ENCODE measurements at places on chromosomes 11 and 22.

GRCh38 chr22:43279867-43280522 is 63.2 kb downstream of the SCUBE1 start:
- no peak for DNase-seq

GRCh38 chr11:9895006-9895405 is 231.1 kb downstream of the SWAP70 start:
- peak; percentile 70 for DNase-seq

GRCh38 chr22:19085233-19085718 is 36.9 kb downstream of the DGCR2 start:
- no peak for DNase-seq

GRCh38 chr11:12981676-12982522 is 27.2 kb upstream of the RASSF10 start:
- DNase-seq = no peak

GRCh38 chr11:87355596-87355995 is 317.9 kb downstream of the TMEM135 start:
- no peak for DNase-seq

DNA sequence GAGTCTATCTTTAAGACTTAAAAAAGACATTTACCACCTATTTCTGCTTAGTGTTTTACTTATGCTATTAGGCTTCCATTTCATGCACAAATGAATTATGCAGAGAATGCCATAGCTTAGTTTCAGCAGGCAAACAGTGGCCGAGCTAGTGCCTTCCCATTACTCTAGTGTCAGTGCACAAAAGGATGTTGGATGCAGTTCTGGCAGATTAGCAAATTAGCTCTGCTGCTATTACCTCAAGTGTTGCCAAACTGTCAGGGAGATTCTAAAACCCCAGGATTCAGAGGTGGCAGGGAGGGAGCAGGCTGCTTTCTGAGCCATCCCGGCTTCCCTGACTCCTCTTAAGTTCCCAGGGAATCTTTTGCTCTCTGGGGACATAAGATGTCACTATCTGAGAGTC is 209.4 kb upstream of the NCAM1 start:
- DNase-seq = no peak

DNA sequence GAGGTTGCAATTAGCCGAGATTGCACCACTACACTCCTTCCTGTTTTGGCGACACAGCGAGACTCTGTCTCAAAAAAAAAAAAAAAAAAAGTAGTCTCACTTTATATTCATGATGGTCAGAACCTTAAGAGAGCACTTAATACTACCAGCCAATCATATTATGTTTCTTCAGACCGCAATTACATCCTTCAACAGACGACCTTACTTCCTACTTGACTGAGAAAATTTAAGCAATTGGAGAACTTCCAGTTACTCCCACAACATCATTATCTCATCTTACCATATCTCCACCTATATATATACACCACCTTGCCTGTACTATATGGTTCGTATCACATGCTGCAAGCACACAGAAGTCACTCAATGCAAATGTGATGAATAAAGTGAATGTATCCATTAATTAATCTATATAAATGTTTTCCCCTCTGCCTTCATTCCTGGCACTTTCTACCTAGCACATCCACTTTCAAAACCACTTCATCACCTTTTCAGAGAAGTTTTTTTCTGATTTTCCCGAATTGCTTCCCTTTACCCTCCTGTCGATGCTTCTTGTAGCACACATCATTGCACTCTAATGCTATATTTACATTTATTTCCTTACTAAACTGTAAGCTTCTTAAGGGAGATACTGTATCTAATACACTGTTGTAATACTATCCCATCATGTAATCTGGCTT is 13.8 kb downstream of the ATP5MG start:
- DNase-seq = no peak

- DNase-seq = no peak
Observed at GRCh38 chr22:45053094-45053493, 43.3 kb upstream of the PHF21B start.

- no peak for DNase-seq
Observed at GRCh38 chr11:116037861-116038260, 533.6 kb upstream of the CADM1 start.

- peak; percentile 82 for DNase-seq
Observed at GRCh38 chr11:2151500-2152257, 9.3 kb downstream of the INS start.

DNA sequence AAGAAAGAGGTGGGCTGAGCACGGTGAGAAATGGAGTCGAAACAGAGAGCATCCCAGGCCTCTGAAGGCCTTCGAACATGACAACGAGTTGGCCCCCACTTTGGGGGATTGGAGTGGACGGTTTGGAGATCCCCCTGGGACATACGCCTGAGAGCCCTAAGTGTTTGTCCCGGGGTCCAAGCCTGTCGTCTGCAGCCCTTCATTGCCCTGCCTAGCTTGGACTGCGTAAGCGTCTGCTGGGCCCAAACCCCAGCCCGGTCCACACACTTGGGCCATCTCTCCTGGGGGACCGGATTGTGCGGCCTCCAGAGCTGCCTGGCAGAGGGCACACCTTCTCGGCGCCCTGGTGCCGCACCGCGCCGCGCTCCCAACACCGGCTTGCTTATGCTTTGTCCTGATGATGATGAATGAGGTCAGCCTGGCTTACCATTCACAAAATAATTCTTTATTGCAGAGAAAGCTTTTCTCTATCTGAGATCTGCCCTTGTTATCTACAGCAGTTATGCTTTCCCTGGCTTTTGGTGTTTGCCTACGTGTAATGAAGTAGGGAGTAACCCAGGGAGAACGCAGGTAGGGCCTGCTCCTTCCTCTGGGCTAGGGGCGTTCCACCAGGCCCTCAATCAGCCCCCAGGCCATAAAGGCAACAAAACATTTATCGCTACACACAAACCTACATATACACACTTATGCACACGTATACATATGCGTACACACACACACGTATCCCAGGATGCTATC is 85.9 kb upstream of the PPARA start:
- DNase-seq = peak; percentile 87

GRCh38 chr11:68965901-68966853 is 14.6 kb downstream of the MRGPRD start:
- peak; percentile 54 for DNase-seq

DNA sequence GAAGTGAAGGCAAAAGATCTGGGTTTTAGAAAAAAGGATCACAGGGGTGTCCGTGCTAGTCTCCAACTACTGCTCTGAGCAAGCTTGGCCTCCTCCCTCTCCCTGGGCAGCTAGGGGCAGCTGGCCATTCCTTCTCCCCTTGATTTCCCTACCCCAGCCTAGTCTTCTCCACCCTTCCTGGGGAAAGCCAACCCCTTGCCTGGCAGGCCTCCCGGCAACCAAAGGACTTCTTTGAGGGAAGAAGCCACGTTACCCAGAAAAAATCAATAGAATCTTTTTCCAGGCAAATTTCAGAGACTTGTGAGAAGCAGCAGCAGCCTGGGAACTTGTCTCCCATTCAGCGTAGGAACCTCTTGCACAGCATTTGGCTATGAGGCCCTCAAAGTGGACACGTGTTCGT is 91.5 kb downstream of the MIAT start:
- DNase-seq = no peak

DNA sequence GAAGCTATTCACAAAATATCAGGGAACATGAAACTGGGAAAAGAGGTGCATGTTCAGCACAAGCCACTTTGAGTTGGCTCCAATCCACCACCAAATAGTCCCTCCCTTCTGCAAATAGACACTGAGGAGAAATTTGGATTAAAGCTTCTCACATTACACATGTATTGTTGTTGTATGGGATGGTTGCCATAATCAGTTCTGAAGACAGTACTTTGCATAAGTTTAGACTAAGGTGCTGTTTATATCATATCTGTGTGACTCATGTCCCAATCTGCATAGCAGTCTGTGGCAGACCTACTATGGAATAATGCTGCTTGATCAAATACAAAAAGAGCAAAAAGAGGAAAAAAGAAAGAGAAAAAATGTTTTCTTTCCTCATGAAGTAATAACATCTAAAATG is 376.7 kb upstream of the DDI1 start:
- DNase-seq = peak; percentile 12

DNA sequence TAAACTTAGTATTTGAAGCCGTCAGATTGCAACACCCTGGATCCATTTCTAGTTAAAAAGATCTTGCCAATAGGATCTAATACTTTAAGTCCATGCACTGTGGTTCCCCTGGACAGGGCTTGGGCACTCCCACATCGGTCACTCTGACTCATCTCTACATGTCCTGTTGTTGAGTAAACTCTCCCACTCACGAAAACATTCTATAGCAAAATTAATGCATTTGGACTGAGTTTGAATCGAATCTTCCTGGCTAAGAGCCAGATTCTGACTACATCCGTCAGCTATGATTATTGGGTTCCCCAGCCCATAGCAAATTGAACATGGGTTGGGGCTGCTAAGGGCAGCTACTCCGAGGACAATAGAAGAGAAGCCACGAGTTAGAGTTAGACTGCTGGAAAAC is 182.1 kb upstream of the SORL1-AS1 start:
- no peak for DNase-seq

DNA sequence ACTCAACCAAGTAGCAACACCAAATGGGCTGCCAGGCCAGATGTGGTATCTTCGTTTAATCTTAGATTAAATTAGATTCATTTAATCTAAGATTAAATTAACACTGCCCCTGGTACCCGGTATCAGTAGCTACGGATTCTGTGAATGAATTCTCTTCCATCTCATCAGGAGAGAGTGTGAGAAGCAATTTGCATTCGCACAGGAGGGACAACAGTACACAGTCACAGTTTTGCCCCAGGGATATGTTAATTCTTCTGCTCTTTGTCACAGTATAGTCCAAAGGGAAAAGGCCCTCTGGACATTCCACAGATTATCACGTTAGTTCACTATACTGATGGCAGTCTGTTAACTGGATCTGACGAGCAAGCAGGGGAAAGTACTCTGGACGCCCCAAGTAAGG is 22.9 kb downstream of the ASCL2 start:
- no peak for DNase-seq

DNA sequence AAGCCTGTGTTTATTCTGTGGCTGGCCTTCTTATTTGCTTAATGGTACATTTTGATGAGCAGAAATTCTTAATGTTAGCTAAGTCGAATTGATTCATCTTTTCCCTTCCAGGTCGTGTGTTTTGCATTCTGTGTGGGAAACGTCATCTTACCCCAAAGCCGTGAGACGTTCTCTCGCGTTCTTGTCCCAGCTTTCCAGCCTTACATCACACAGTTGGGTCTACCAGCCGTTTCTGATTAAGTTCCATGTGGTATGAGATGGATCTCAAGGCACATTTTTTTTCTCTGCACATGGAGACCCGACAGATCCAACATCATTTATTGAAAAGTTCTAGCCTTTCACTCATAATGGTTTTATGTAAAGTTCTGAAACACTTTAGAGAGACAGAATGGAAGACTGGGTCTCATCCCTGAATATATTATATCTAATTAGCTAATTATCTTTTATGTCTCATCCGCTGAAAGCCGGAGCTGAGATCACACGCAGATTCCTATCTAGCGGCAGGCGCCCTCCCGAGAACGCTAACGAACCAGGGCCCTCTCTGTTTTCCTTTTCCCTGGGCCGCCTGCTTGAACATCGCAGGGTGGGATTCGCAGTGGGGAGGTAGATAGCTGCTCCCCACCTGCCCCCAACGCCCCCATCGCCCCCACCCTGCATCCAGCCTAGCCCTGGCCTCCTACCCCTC is 1162.2 kb downstream of the BRD1 start:
- peak; percentile 61 for DNase-seq

GRCh38 chr22:50119768-50120251 is 30.0 kb downstream of the MOV10L1 start:
- DNase-seq = no peak

- DNase-seq = no peak
Observed at GRCh38 chr11:133343951-133344350, 188.3 kb downstream of the OPCML start.

GRCh38 chr11:45294499-45294898 is 8.4 kb upstream of the SYT13 start:
- DNase-seq = no peak

GRCh38 chr11:68924073-68924925 is 20.6 kb downstream of the IGHMBP2 start:
- no peak for DNase-seq

- DNase-seq = no peak
Observed at GRCh38 chr11:72594493-72595291, 79.5 kb downstream of the PDE2A start.

- DNase-seq = no peak
Observed at GRCh38 chr22:49676783-49677494, 150.7 kb downstream of the BRD1 start.

- no peak for DNase-seq
Observed at GRCh38 chr22:37008365-37008764, 10.9 kb downstream of the TST start.

- no peak for DNase-seq
Observed at GRCh38 chr11:107116358-107116757, 98.1 kb upstream of the GUCY1A2 start.

GRCh38 chr22:33044112-33044511 is 14.1 kb downstream of the SYN3 start:
- no peak for DNase-seq

- DNase-seq = no peak
Observed at GRCh38 chr11:28393348-28393747, 285.2 kb downstream of the METTL15 start.

- DNase-seq = no peak
Observed at GRCh38 chr11:131815590-131815989, 445.2 kb downstream of the NTM start.

DNA sequence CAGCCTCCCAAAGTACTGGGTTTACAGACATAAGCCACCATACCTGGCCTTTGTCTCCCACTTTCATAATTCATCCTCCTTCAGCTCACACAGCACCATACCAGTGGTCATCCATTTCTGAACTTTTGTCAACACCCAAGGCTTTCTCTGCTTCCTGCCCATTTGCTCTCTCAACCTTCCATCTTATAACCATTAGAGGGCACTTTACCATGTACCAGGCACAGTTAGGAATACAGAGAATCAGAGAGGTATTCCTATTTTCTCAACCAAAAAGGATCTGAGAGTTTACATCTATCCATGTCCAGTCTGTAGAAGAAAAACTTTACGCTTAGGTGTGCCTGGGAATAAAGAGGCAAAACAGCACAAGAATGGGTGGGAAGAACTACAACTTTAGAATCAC is 397.6 kb downstream of the BUD13 start:
- no peak for DNase-seq

- no peak for DNase-seq
Observed at GRCh38 chr11:75823415-75823814, 8.4 kb downstream of the UVRAG start.

- no peak for DNase-seq
Observed at GRCh38 chr11:46559815-46560214, 34.0 kb downstream of the AMBRA1 start.

GRCh38 chr11:119729951-119730613 is 1.1 kb upstream of the NECTIN1 start:
- peak; percentile 51 for DNase-seq

DNA sequence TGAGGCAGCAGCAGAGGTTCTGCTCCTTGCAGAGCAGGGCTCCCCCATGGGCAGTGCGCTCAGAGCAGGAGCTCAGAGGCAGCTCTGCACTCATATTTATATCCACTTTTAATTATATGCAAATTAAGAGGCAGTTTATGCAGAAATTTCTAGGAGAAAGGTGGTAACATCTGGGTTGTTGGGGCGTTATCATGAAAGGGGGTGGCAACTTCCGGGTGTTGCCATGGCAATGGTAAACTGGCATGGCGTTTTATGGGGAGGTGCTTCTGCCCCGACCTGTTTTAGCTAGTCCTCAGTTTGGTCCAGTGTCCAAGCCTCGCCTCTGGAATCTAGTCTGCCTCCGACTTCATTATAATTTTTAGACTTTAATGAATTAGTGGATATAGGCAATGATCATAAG is 1191.7 kb downstream of the TBC1D22A start:
- DNase-seq = no peak

- DNase-seq = no peak
Observed at GRCh38 chr11:95577716-95578460, 211.7 kb downstream of the FAM76B start.

Data from SJSA1 (cell line).